ENCODE measurements at places on chromosomes 11 and 22. TPM values are rescaled to one million over a fixed set of nuclear protein-coding genes. Genes with fewer than 3 reads are reported as not detected.

DNA sequence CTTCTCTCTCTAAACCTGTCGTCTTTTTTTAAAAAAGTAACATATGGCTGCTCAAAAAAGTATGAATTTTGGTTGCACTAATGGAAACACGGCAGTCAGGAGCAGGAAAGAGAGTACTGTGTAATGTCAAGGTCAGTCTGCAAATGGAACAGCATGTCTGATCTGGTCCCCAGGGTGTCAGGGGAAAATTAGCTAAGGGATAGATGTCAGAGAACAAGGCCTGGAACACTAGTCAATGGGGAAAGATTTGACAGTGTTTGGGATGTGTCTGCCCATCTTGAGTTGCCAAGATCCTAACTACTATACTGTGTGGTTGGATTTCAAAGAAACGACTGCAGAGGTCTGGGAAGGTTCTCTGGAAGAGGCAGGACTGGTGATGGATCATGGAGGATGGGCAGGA, 65.7 kb upstream of the PHOX2A start:
- no peak for DNase-seq

DNA sequence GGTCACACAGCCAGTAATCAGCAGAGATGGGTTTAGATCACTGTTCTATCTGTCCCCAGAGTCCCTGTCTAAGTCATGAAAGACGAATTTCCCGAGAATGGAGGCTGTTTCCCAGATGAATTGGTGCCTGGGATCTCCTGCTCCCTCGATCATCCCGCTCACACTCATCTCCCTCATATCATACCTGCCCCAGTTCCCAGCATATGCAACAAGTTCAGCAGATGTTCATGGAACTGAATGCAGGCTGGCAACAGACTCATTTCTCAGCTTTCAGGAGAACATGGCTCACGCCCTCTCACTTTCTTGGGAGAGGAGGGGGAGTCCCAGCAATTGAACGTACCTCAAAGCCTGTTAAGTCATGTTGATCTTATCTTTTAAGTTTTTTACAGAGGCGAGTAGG, 22.1 kb downstream of the CD6 start:
- no peak for DNase-seq

DNA sequence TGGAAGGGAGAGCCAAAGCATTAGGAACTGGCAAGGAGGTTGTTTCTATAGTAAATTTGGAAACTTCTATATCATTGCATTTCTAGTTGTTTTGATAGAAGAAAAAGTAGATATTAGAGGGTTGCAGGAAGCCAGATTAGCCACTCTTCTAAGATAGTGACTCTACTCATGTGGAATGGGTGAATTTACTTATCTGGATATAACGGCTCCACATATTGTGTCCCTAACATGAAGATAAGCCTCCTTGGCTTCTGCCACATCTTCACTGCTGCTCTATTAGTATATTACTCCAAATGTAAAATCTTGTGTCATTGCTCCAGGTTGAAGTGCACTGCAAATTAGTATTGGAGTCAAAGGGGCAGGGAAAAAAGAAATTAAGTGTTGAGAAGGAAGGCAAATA, 283.3 kb downstream of the CASP12 start:
- DNase-seq: no peak

PTS gene
- 47.4 TPM for polyA plus RNA-seq

RBM7 gene
- polyA plus RNA-seq: 41.8 TPM

UPK3A gene
- not detected for polyA plus RNA-seq

TMEM121B gene
- polyA plus RNA-seq: 0.10 TPM

DNA sequence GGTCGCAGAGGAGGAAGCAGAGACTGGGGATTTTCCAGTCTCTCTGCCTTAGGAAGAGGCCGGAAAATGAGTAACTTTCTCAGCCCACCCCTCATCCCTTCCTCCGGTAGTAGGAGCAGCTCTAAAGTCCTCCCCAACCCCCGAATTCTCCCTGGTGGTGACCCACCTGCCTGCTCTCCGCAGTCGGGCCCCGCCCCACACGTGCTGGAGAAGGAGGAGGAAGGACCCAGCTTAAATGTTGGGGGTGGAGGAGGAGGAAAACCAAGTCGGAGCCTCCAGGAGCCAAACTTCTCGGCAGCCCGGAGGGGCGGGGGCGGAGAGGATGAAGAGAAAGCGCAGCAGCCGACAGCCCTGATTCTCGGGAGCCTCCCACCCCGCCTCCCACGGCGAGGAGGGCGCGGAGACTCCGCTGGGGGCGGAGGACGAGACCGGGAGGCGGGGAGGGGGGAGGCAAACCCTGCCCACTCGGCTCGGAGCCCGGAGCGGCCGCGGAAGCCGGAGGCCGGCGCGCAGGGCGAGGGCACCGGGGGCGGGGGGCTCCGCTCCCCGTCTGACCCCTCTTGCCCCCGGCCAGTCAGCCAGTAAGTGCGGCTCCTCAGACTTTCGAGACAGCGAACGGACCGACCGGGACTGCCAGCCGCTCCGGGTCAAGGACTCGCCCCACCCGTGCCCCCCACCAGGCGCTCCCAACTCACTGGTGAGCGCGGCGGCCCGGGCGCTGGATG, at the start of gene TPBGL:
Gene TPBGL, plus strand, starts transcription at position 464 of the 725 bp plus-strand sequence. CDS start 276 bp downstream, outside the sequence.
- no peak for DNase-seq

SPTBN2 gene
- 0.53 TPM for polyA plus RNA-seq

DNA sequence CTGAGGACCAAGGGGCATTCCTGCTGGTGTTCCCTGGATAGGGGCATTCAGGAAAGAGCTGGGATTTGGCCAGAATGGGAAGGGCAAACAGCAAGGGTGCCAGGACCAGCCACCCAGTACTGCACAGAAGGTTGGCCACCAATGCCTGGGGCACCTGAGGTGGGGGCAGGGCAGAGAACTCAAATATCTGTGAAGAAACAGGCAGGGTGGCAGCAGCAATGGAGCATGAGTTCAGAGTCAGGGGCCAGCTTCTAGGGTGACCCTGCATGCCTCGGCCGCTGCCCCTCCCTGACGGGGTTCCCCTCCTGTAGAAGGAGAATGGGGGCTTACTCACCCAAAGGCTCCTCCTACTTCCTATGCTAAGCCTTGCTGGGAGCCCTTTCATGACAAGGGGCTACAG, 79.3 kb upstream of the SHANK2 start:
- no peak for DNase-seq

C22orf31 gene
- polyA plus RNA-seq: not detected

DNA sequence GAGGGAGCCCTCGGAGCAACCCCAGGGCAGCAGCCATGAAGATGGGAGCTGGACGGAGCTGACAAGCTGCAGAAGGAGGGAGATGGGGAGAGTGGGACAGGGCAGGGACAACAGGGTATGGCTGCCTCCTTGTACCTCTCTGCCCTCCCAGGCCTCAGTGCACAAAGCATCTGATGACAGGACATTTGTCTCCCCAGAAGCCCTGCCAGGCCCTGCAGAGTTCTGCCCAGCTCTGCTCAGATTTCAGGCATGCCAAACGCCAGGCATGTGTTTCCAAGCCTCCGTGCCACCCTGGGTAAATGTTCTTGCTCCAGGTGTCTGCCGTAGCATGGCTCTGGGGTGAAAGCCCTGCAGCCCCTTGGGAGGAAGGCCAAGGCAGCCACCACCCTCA, 1.1 kb upstream of the IFITM10 start:
- no peak for DNase-seq

- peak; percentile 10 for DNase-seq
Observed at GRCh38 chr11:129067454-129067853, 124.7 kb downstream of the ARHGAP32 start.

DNA sequence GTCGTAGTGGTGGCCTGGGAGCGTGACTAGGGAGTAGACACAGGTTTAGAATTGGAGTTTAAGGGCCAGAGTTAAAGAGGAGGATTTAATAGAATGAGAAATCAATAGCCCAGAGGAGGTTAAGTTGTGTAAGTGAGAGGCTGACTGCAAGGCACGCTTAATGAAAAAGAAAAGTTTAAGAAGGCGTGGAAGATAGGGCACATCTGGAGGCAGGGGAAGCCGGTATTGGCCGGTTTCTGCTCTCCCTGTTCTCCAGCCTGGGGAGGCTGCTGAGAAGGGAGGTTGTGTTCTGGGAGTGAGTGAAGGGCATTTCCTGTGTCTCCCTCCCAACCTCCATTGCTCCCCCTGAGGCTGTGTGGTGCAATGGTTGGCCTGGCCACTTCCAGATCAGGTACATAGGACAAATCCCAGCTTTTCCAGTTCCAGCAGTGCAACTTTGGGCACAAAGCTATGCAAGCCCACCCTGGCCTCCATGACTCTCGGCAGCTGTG, 6.3 kb downstream of the GRIK4 start:
- peak; percentile 83 for DNase-seq

FXYD6 gene
- polyA plus RNA-seq: 11.5 TPM

GRCh38 chr11:129840236-129840635, 24.6 kb downstream of the TMEM45B start:
- no peak for DNase-seq

OR56A1 gene
- not detected for polyA plus RNA-seq

- no peak for DNase-seq
Observed at GRCh38 chr11:24688981-24689380, 192.1 kb downstream of the LUZP2 start.

VWCE gene
- 0.68 TPM for polyA plus RNA-seq

GRCh38 chr11:36492724-36493304, 17.3 kb downstream of the TRAF6 start:
- DNase-seq: peak; percentile 43

- DNase-seq: no peak
Observed at GRCh38 chr11:121336279-121336937, 43.8 kb downstream of the SC5D start.

- no peak for DNase-seq
Observed at GRCh38 chr22:21834869-21835268, 32.6 kb downstream of the MAPK1 start.

OR5A1 gene
- polyA plus RNA-seq: not detected

OR5L1 gene
- not detected for polyA plus RNA-seq

MRGPRF gene
- 88.1 TPM for polyA plus RNA-seq

KCNQ1OT1 gene
- polyA plus RNA-seq: 0.05 TPM

DNA sequence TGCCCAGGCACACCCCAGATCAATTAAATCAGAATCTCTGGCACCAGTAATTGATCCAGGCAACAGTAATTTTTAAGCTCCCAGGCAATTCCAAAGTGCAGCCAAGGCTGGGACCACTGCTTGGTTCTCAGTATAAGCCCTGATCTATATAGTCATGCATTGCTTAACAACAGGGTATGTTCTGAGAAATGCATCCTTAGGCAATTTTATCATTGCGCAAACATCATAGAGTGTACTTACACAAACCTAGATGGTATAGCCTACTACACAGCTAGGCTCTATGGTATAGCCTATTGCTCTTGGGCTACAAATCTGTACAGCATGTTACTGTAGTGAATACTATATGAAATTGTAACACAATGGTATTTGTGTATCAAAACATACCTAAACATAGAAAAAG, 651 bp upstream of the C11orf42 start:
- DNase-seq: no peak

- DNase-seq: no peak
Observed at GRCh38 chr22:31327806-31328543, 18.2 kb downstream of the PATZ1 start.

GRCh38 chr22:49417833-49418232, 409.8 kb downstream of the BRD1 start:
- no peak for DNase-seq

GRCh38 chr11:14444441-14445189, 55.0 kb downstream of the COPB1 start:
- DNase-seq: no peak
